ENCODE measurements at places on chromosomes 16 and 17.

GRCh38 chr16:24771132-24771778, 41.8 kb downstream of the TNRC6A start:
- no peak for DNase-seq

DNA sequence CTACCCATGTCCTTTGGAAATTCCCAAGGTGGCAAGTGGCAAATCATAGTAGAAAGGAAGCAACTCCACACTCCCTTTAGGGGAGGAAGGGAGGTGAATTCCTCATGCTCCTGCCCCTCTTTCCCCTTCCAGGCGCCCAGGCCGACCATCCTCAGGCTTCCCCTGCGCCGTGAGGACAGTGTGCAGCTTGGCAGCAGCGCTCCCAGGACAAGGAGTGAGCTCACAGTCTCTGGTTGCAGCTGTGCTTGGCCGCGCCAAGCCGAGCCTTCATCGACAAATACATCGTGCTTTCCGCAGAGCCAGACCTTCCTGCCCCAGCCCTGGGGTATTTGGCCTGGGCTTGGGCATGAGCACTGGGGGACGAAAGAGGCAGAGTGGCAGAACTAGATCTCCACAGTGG, 112.6 kb downstream of the ENGASE start:
- no peak for DNase-seq

DNA sequence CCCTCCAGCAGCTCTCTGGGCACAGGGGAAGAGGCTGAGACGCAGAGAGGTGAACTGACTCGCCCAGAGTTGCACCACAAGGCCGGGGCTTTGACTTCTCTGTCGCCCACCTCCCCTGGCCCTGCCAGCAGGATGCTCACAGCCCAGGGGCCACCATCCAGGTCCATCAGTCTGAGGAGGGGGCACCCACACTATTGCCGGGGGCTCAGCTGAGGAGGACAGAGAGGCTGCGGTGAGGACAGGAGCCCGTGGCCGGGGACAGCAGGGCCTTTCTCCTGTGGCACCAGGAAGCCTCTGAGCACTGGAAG, 32.6 kb downstream of the KDM8 start:
- no peak for DNase-seq

DNA sequence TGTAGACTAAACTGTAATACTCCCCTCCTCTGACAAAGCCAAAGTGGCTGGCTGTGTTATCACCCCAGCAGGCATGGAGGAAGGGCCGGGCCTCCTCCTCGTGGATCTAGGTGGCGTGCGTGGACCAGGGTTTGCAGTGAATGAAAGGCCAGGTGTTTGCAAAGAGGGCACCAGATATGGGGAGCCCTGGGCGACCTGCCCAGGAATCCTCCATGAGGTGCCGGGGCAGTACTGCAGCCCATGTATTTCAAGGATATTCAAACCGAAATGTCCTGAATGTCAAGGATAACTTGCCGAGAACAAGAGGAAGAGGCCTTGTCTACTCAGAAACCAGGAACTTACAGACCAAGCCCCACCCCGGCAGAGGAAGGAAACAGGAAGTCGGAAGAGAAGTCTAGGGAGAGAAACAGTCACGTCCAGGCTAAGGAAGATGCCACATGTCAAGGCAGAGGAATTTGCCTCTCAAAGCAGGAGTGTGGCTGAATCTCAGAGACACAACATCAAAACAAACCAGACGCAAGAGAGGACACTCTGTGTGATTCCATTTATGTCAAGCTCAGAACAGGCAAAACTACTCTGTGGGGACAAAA, 13.7 kb upstream of the OSGIN1 start:
- no peak for DNase-seq

GRCh38 chr16:80924372-80924978, 82.2 kb downstream of the CMC2 start:
- peak; percentile 9 for DNase-seq

- DNase-seq = no peak
These were observed 11.7 kb upstream of the ATP2C2 start for GRCh38 chr16:84356591-84357116.

DNA sequence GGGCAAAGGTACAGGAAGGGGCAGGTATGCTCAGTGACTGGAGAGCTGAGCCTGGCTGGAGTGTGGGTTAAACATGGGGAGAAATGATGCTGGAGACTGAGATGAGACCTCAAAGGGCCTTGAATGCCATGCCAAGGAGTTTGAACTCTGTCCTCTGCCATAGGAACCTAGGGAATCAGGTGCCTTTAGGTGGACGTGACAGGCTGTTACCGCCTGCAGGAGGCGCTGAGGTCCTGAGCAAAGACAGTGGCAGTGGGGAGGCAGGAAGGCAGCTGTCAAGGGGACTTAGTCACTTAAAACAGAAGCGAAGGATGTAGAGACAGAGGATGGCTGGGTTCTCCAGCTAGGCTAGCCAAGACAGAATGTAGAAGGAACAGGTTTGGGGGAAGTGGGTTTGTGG, 9.1 kb downstream of the PSMB3 start:
- DNase-seq = no peak

DNA sequence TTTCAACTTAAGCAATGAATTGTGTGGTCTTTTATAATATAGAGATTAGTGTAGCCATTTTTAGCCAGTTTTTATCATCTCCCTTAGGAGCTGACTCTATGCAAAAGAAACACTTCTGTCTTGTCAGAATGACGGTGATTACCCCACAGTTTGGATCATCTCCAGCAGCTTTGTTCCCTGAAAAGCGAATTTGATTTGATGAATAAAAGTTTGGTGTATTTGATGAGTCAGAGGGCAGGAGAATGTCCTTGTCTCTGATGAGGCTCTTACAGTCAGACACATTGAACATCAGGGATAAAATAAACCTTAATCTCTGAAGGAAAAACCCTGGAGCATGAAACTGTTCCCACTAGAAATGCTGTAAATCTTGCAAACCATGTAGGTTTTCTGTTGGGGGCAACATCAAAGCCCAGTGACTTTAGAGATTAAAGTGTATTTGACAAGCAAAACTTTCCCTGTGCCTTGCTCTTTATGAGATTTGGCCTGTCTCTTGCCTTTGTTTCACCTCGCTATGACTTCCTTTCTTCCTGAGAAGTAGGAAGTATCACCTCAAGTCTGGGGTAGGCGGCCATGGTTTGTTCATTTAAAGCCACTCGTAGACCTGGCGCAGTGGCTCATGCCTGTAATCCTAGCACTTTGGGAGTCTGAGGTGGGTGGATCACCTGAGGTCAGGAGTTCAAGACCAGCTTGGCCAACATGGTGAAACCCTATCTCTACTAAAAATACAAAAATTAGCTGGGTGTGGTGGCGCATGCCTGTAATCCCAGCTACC, 209.3 kb downstream of the FTO start:
- DNase-seq = no peak

- DNase-seq = no peak
These were observed 179.3 kb upstream of the CIBAR2 start for GRCh38 chr16:85291302-85292148.

GRCh38 chr16:19114359-19115147, 789 bp downstream of the ITPRIPL2 start:
- DNase-seq = no peak

DNA sequence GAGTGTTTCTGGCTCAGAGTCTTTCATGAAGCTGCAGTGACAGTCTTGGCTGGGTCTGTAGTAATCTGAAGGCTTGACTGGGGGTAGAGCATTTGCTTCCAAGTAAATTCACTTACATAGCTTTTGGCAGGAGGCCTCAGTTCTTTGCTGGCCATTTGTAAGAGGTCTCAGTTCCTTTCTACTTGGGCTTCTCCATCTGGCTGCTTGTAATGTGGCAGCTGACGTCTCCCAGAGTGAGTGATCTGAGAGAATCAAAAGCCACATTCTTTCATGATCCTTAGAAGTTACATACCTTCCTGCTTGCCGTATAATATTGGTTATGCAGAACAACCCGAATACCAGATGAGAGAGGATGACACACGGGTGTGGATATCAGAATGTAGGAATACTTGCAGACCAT, 39.8 kb downstream of the NF1 start:
- no peak for DNase-seq

DNA sequence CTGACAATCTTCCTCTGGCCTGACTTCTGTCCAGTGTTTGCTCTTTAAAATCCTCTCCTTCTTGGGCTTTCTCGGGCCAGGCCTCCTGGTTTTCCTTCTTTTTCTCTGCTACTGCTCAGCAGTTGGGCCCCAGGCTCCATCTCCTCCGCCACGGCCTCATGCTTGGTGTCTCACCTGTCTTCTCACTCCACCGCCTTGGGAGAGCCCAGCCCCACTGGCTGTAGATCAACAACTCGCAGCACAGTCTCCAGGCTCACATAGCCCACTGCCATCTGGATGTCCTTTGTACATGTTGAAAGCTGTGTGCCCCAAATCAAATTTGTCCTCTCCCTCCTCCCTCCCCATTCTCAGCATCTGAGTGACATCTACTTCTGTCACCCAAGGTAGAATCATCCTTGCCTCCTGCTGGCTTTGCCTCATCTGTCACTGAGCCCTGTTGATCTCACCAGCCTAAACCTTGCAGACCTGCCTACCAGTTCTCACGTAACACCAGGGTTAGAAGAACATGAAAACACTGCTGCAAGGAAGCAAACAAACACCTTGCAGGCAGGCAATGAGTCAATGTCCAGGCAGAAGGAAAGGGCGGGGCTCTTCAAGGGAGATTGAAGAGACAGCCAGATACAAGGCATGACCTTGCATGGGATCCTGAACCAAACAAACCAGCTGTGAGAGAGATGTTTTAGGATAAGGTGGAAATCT, 103.2 kb upstream of the SMURF2 start:
- DNase-seq = no peak

DNA sequence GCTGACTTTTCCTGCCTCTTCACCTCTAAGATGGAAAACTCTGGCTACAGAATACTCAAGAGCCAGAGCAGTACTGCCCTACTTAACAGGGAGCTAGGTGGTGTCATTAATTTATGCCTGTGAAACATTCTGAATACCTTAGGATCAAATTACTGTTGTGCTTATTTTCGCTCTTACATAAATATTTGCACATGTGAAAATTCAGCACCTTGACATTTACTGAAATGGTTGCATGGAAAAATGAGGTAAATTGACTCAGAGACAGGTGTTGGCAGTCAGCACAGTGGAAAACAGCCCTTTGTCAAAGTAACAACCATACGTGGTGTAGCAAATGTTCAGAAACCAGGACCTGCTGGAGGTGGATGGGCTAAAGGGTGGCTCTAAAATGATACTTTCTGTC, 193.6 kb downstream of the CDH8 start:
- no peak for DNase-seq

GRCh38 chr16:83730812-83731211, 77.0 kb upstream of the HSBP1 start:
- DNase-seq = no peak

DNA sequence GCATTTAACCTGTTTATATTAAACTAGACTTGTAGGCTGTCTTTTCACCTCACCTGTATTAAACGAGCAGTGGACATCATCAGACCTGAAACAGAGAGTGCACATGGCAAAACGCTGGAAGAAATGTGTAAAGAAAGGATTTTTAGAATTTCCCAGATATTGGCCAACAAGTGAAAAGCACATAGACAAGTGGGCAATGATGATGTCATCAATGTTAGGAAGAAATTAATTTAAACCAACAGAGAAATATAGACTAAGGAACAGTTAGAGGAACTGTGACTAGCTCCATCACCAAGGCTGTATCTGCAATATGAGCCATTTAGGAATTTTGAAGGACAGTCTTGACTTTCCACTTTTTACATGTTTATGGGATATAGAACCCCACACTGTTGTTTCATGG, 67.1 kb upstream of the SLC12A3 start:
- no peak for DNase-seq

- no peak for DNase-seq
These were observed 25.8 kb upstream of the GINS3 start for GRCh38 chr16:58366247-58367031.

GRCh38 chr16:21991621-21992020, 9.3 kb downstream of the PDZD9 start:
- DNase-seq = no peak

Data from stimulated activated CD8-positive, alpha-beta memory T cell treated with anti-CD3 and anti-CD28 coated beads, Interleukin-4, amount 100 ng/mL, for 24 hours (primary cell).